CD4-positive, alpha-beta T cell treated with Interleukin-2 at 100 ng/mL for 4 hours (primary cell): ENCODE measurements at places on chromosomes 5 and 9.

- no peak for DNase-seq
These were observed 146.8 kb downstream of the BARX1 start for GRCh38 chr9:93808115-93809029.

GRCh38 chr5:3179220-3179619, 416.4 kb upstream of the IRX1 start:
- no peak for DNase-seq

GRCh38 chr9:81724242-81724889, 35.0 kb upstream of the TLE1 start:
- DNase-seq = no peak

DNA sequence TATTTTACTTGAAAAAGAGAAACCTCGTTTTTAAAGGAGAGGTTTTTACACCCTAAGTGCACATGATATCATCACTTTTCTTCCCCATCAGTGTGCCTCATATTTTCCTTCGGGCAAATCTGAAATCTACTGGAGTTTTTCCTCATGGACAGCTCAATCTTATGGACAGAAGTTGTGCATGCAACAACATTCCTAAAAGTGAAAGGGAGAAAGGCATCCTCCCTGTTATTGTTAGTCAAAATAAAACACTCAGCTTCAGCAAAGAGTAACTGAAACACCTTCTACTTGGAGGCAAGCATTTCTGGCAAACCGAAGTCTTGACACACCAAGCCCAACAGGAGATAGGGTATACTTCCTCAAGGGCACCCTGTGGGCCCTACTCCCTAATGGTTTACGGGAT, 217.9 kb downstream of the BNC2 start:
- no peak for DNase-seq

DNA sequence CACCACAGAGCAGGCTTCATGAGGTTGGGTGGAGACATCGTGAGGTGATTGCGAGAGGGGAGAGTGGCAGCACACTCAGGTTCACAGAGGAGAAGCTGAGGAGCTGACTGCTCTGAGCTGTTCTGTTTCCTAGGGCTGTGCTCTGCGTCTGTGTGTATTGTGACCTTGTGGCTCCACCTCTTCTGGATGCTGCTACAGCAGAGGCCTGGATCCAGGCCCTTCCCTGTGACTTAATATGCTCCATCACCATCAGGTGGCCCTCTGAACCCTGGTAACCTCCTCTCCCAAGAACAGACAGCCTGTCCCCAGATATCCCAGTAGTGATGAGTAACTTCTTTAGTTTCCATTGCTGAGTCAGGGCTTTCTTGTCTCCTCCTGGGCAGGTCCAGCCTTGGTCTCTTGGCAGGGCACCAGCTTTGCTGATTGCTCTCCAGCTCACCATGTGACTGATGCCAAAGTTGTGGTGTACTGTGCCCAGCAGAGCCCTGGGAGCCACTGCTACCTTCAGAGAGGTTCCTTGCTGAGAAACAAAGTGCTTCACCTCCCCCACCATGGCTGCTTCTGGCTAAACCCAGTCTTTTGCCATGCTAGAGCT, 212.8 kb upstream of the CHD1 start:
- no peak for DNase-seq

- no peak for DNase-seq
These were observed 117.7 kb downstream of the ZNF462 start for GRCh38 chr9:106980551-106981101.
